ENCODE measurements at places on chromosomes 13 and 19. TPM values are rescaled to one million over a fixed set of nuclear protein-coding genes. Genes with fewer than 3 reads are reported as not detected.

GRCh38 chr13:31968473-31968872, 63.1 kb upstream of the FRY start:
- no peaks in the 10 kb centered on the region for H3K36me3 ChIP-seq
- H3K27me3 ChIP-seq = no peaks in the 10 kb centered on the region
- H3K4me1 ChIP-seq = peaks cover 3% of the 10 kb centered on the region
- no peak overlapping the region for H3K4me3 ChIP-seq
- DNase-seq = peak; percentile 20

GRCh38 chr19:1336079-1336684, 47.5 kb upstream of the NDUFS7 start:
- H3K27ac ChIP-seq = no peak overlapping the region
- no peak for DNase-seq
- no peak overlapping the region for H3K4me3 ChIP-seq
- no peaks in the 10 kb centered on the region for H3K36me3 ChIP-seq
- no peaks in the 10 kb centered on the region for H3K27me3 ChIP-seq

GRCh38 chr19:19145684-19146608, 7.7 kb upstream of the TMEM161A start:
- no peak overlapping the region for H3K4me3 ChIP-seq
- H3K27ac ChIP-seq = no peak overlapping the region
- peak; percentile 72 for DNase-seq
- no peaks in the 10 kb centered on the region for H3K4me1 ChIP-seq
- H3K36me3 ChIP-seq = no peaks in the 10 kb centered on the region

- H3K4me1 ChIP-seq = no peaks in the 10 kb centered on the region
- H3K36me3 ChIP-seq = no peaks in the 10 kb centered on the region
- no peaks in the 10 kb centered on the region for H3K27me3 ChIP-seq
Measured at GRCh38 chr13:24892829-24893228, 128.9 kb downstream of the RNF17 start.

- no peaks in the 10 kb centered on the region for H3K36me3 ChIP-seq
- no peaks in the 10 kb centered on the region for H3K27me3 ChIP-seq
- DNase-seq = no peak
- H3K4me3 ChIP-seq = no peak overlapping the region
Measured at GRCh38 chr13:21066946-21067345, 5.6 kb upstream of the LATS2 start.

DNA sequence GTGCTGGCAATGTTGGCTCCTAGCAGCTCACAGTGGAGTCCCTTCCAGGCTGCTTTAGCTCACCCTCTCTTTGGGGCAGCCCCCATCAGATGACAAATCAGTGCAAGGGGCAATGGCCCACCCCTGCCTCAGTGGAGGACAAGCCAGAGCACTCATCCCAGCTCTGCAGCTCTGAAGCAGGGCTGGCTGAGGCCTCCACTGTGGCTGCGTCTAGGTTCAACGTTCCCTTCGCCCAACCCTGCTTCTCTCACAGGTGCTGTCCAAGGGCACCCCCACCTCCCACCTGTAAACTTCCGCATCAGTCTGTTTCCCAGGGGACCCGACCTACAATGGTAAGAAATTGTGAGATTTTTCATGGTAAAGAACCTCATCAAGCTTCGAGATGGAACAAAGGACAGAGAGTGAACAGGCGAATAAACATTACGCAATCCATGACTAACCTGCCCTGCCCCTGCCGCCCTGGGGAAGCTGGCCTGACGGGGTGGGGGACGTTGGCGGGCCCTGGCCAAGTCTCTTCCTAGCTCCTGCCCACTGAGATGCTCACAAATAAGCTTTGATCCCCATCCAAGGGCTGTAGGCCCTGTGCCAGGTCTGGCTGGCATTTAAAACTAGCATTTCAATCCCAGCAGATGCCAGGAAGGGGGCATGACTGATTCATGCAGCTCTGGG, 40.5 kb downstream of the DZIP1 start:
- no peak overlapping the region for H3K4me3 ChIP-seq
- no peaks in the 10 kb centered on the region for H3K27me3 ChIP-seq
- no peak overlapping the region for H3K27ac ChIP-seq
- peak; percentile 23 for DNase-seq

DNA sequence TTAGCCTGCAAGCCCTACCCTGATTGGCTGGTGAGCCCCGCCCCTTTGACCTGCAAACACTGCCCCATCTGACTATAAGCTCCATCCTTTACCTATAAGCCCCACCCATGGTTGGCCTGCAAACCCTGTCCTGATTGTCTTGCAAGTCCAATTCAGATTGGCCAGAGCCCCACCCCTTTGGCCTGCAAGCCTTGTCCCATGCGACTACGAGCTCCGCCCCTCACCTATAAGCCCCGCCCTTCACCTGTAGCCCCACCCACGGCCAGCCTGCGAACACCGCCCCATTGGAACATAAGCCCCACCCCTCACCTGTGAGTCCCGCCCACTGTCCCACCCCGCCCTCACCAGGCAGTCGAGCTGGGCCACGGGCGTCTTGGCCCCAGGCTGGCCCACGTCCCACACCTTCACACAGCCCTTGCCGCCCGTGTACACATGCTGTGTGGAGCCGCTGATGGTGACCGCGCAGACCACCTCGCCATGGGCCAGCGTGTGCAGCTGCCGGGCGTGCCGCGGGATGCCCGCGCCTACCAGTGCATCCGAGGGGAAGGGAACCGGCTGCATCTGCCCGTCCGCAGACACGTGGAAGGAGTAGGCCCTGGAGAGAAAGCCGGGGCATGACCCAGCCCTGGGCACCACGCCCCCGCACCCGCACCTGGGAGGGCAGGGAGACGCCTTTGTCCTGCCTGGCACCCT, 22.9 kb downstream of the TLE2 start:
- no peak for DNase-seq
- H3K4me3 ChIP-seq = no peak overlapping the region
- H3K36me3 ChIP-seq = no peaks in the 10 kb centered on the region
- no peaks in the 10 kb centered on the region for H3K4me1 ChIP-seq
- H3K27me3 ChIP-seq = no peaks in the 10 kb centered on the region

- H3K27ac ChIP-seq = peak overlapping the region; percentile 86
- no peaks in the 10 kb centered on the region for H3K27me3 ChIP-seq
- no peaks in the 10 kb centered on the region for H3K36me3 ChIP-seq
- no peak overlapping the region for H3K4me3 ChIP-seq
Measured at GRCh38 chr19:42497492-42498168, 30.7 kb downstream of the CEACAM1 start.

GRCh38 chr19:4042731-4043082, 24.0 kb downstream of the ZBTB7A start:
- no peaks in the 10 kb centered on the region for H3K36me3 ChIP-seq
- H3K27ac ChIP-seq = no peak overlapping the region
- no peak for DNase-seq
- H3K4me3 ChIP-seq = no peak overlapping the region

GRCh38 chr19:14450168-14450874, 17.2 kb downstream of the PKN1 start:
- no peaks in the 10 kb centered on the region for H3K27me3 ChIP-seq
- DNase-seq = peak; percentile 37

DNA sequence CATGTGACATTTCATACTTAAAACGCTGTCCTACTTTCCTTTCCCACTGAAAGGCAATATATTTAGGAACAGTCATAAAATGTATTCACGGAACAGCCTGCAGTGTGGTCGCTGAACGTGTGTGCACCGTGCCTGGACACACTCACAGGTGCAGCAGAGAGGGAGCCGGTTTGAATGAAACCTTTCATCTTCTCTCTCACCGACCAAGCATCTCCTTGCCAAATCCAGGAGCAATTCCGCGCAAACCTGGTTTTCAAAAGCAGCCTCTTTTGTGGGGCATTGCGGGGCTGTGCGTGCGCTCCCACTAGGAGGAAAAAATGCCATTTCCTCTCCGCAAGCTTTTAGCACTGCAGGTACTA, 1.0 kb downstream of the DCLK1 start:
- H3K4me1 ChIP-seq = no peaks in the 10 kb centered on the region
- H3K36me3 ChIP-seq = no peaks in the 10 kb centered on the region
- no peak overlapping the region for H3K4me3 ChIP-seq
- peaks cover 67% of the 10 kb centered on the region for H3K27me3 ChIP-seq

DNA sequence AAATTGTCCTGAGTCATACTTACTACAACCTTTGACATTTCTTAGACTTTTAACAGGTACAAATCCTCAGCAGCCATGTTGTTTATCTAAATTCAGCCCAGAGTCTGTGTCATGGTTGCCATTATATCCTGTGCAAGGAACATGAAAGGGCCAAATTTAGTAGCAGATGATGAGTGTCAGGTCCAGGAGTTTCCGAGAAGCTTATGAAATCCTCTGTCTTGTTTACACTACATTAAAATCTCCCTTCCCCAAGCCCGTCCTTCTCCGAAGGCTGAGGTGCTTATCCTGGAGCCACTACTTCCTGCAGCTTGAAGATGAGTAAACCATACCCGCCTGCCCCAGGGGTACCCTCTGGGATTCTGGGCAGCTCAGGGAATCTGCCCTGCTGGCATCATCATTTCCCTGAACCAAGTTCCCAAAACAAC, 102.6 kb upstream of the SERP2 start:
- H3K27me3 ChIP-seq = no peaks in the 10 kb centered on the region
- H3K4me3 ChIP-seq = no peak overlapping the region
- peak overlapping the region; percentile 76 for H3K27ac ChIP-seq

DNA sequence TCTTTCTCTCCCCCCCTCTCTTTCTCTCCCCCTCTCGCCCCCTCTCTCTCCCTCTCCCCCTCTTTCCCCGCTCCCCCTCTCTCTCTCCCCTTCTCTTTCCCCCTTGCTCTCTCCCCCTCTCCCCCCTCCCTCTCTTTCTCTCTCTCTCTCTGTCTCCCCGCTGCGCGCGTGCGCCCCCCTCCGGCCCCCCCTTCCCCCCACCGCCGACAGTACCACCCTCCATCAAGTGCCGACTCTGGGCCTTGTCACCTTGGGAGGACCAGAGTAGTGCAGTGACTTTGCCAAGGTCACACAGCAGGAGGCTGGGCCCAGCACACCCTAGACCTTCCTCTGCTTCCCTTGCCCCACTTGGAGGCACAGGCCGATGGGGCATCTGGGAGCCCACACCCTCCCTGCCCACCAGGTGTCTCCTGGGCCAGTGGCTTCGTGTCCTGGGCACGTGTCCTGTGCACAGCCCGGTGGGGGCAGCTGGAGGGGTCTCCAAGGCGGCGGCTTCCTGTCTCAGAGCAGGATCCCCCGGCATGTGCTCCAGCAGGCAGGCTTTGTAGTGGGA, 121.6 kb downstream of the KDM4B start:
- peaks cover 21% of the 10 kb centered on the region for H3K4me1 ChIP-seq
- no peak overlapping the region for H3K4me3 ChIP-seq
- peak overlapping the region; percentile 95 for H3K27ac ChIP-seq
- no peaks in the 10 kb centered on the region for H3K27me3 ChIP-seq

DNA sequence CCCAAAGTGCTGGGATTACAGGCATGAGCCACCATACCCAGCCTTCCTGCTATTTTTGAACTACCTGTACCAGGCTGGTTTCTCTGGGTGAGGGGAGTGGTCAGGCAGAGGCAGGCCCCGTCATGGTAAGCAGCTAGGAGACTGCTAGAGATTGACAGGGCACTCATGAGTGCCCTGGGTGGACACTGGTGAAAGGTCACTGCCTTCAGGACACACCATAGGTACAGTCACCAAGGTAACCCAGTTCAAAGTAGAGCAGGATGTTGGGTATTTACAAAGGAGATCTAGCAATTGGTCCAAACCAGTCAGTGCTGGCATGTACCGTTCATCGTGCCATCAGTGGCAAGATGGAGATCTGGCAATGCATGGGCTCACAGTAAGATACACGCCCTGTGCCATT, 25.5 kb downstream of the DPRX start:
- no peak overlapping the region for H3K27ac ChIP-seq
- no peaks in the 10 kb centered on the region for H3K4me1 ChIP-seq
- H3K4me3 ChIP-seq = no peak overlapping the region
- no peaks in the 10 kb centered on the region for H3K27me3 ChIP-seq
- DNase-seq = no peak

- no peak overlapping the region for H3K4me3 ChIP-seq
- H3K4me1 ChIP-seq = no peaks in the 10 kb centered on the region
Measured at GRCh38 chr13:41232578-41233480, 30.5 kb downstream of the MTRF1 start.

- H3K4me1 ChIP-seq = peaks cover 3% of the 10 kb centered on the region
- DNase-seq = no peak
- no peak overlapping the region for H3K27ac ChIP-seq
- no peaks in the 10 kb centered on the region for H3K36me3 ChIP-seq
- H3K4me3 ChIP-seq = no peak overlapping the region
- H3K27me3 ChIP-seq = no peaks in the 10 kb centered on the region
Measured at GRCh38 chr13:73146707-73147106, 87.9 kb downstream of the KLF5 start.

GRCh38 chr13:76879203-76879882, 6.9 kb downstream of the KCTD12 start:
- H3K4me1 ChIP-seq = peaks cover 4% of the 10 kb centered on the region
- no peaks in the 10 kb centered on the region for H3K27me3 ChIP-seq
- peak overlapping the region; percentile 31 for H3K27ac ChIP-seq
- peak; percentile 33 for DNase-seq
- H3K4me3 ChIP-seq = no peak overlapping the region
- no peaks in the 10 kb centered on the region for H3K36me3 ChIP-seq

DNA sequence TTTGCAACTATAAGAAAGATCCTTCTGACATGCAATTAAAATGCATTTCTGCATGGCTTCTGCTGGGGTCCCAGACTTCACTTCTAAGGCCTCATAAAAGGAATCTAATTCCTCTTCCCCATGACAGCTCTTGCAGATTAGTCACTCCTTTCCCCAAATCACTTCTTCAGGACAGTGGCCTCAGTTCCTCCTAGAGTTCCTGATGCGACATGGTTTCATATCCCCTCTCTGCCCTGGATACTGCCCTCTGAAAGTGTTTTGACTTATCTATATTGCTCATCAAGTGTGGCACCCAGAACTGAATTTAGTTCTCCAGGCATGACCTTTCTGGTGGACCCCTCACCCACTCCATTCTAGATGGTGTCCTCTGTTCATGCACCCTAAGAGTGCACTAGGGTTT, 238.1 kb downstream of the FOXO1 start:
- H3K4me1 ChIP-seq = no peaks in the 10 kb centered on the region
- no peak overlapping the region for H3K4me3 ChIP-seq
- H3K27me3 ChIP-seq = no peaks in the 10 kb centered on the region
- no peaks in the 10 kb centered on the region for H3K36me3 ChIP-seq
- no peak for DNase-seq
- no peak overlapping the region for H3K27ac ChIP-seq

- no peak overlapping the region for H3K27ac ChIP-seq
- H3K27me3 ChIP-seq = no peaks in the 10 kb centered on the region
- H3K36me3 ChIP-seq = no peaks in the 10 kb centered on the region
- no peak overlapping the region for H3K4me3 ChIP-seq
Measured at GRCh38 chr13:26495750-26496149, 61.7 kb upstream of the WASF3 start.

ZNF626 gene
- polyA plus RNA-seq = 12.7 TPM

PPP1R37 gene
- 15.2 TPM for polyA plus RNA-seq

TEAD2 gene
- 41.4 TPM for polyA plus RNA-seq

IQCN gene
- 1.5 TPM for polyA plus RNA-seq

A1BG gene
- 106 TPM for polyA plus RNA-seq

PGLYRP1 gene
- not detected for polyA plus RNA-seq

MISP3 gene
- polyA plus RNA-seq = 12.5 TPM
